ENCODE measurements at places on chromosomes 2 and 18.
A peak's percentile ranks its signal among the peaks of the same experiment; 100 is the strongest.

DNA sequence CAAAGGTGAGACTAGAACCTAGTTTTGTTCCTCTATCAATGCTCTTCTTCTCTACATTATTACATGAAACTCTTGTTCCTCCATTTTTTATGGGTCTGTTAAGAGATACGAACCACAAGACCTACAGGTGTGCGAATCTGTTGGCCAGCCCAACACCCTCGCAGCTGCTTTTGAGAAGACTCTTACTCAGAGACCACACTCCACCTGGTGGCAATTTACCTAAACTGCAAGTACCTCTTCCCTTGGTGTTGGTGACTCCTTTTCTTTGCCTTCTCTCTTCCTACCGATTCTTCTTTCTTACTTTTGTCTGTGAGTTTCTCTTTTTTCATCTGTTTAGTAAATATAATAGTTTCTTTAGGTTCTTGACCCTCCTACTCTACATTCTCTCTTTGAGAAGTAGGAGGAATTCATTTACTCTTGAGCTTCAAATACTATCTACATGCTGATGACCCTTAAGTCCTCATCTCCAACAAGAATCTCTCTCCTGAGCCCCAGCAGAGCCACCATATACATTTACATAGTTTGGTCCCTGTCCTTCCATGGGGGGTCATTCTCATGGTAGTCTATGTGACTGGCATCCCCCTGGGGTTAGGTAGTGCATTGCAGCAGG lies 81.8 kb upstream of the GAREM1 start:
- peak; percentile 65 for DNase-seq

DNA sequence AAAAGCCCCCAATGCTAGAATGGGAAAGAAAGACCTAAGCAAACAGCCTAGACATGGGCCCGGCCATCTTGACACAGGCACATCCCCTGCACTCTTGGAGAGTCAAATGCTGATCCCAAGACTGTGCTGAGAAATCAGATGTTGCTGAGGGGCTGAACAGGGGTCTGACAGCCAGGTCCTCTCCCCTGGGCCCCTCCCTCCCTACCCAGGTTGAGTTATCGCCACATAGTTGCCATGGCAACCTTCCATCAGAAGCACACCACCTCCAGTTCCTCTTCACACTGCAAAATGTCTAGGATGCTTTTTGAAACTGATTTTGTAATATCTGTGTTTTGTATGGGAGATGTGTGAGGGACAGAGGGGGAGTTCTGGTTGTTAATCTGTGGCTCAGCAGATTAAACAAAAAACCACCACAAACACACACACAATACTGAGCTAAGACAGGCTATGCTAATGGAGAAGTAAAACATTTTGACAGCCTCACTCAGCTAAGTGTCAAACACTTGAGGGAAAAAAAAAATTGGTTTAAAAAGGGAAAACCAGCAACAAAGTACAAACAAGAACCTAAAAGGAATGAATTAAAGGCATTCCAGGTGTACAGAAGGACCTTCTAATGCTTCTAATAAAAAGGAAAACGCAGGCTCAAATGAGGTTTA lies 88.2 kb downstream of the TMEM163 start:
- DNase-seq = no peak

DNA sequence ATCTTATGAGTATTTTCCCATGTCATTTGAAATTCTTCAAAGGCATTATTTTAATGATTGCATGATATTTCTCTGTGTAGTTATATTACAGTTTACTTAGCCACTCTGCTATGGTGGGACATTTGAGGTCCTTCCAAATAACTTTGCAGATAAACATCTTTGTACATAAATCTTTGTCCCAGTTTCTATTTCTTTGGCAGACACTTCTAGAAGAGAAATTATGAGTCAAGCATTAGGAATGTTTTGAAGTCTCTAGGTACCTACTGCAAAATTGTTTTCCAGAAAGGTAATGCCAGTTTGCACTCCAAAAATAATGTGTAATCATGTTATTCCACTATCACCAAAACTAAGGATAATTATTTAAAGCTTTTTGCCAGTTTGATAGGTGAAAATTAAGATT lies 149.7 kb downstream of the EN1 start:
- DNase-seq = no peak

DNA sequence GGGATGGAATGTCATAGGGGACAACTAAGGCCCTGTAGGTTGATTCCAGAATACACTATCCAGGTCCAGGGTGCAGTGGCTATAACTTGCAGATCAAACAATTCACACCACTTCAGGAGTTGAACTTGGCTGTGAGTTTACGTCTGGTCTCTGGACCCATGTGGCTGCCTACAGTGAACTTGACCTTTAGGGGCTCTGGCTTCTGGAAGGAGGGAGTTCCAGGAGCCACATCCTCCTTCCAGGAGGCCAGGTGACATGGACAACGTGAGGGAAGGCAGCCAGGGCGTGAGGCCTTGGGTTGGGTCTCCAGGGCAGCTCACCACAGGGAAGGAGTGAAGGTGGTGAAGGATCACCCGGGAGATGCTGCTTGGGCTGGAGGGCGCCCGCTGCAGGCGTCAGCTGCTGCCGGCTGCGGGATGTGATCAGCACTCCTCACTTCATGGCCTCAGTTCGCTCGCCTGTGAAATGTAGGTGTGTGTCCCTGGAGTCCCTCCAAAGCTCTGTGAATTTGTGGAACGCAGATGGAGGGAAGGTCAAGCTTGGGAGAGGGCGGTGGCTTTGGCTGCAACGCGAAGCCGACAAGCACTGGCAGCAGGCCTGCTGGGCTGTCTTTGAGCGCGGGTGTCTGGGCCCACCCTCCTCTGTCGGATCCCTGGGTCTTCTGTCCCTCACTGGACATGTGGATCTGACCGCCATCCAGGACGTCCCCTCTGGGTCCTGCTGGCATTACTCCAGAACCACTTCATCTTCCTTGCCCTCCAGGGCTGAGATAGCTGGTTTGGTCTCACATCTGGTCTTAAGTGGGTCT lies 146.5 kb downstream of the GLI2 start:
- DNase-seq = no peak

DNA sequence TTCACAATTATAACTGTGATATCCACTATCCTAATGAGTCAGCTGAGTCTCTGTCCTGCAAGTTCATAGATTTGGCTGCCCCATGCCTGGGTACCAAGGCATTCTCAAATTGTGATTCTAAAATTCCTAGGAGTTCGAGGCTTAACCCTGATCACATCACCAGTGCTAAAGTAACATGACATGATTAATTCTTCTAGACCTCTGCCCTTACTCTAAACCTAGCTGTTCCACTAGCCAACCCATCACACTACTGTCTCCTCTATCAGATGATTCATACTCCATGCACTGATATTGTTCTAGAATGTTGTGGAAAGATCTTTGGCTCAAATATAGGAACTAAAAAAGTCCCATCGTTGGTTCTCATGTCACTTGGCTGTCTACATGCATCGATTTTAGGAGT lies 487.6 kb downstream of the PIK3C3 start:
- DNase-seq = no peak

DNA sequence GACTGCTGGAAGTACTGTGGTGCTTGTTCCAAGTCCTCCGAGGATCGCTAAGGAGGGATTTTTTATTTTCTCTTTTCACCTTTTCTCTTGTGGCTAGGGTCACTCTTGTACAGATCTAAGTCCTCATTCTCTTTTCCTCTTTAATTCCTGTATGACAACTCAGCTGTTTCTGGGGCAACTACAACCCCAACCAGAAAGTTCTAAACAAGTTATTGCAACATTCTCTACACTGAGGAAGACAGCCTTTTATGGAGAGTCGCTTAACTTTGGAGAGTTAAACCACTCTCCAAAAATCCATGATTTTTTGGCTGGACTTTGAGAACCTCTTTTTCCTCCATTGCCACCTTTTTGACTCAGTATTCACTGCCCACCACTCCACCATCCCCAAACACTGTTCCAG lies 74.0 kb upstream of the SESTD1 start:
- DNase-seq = no peak

- no peak for DNase-seq
These were observed 127.3 kb upstream of the HDAC4 start for GRCh38 chr2:239528146-239528545.

- peak; percentile 63 for DNase-seq
These were observed 2.1 kb upstream of the MAP3K2 start for GRCh38 chr2:127389778-127390435.

DNA sequence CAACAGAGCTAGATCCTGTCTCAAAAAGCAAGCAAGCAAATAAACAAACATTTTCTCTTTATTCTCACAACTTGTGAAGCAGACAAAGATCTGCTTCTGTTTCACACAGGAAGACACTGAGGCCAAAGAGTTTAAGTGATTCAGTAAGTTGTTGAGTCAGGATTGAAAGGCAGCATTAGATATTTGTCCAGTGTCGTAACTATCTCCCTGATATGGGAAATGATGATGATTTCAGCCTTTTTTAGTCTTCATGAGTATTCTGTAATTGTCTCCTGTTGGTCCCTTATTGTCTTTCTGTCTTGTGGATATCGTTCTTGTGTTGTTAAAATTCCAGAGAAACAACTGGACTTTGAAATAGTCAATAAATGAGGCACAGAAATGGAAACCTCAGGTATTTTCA lies 59.6 kb downstream of the GATA6 start:
- no peak for DNase-seq

- DNase-seq = no peak
These were observed 406.1 kb upstream of the MEX3C start for GRCh38 chr18:51603551-51603950.

DNA sequence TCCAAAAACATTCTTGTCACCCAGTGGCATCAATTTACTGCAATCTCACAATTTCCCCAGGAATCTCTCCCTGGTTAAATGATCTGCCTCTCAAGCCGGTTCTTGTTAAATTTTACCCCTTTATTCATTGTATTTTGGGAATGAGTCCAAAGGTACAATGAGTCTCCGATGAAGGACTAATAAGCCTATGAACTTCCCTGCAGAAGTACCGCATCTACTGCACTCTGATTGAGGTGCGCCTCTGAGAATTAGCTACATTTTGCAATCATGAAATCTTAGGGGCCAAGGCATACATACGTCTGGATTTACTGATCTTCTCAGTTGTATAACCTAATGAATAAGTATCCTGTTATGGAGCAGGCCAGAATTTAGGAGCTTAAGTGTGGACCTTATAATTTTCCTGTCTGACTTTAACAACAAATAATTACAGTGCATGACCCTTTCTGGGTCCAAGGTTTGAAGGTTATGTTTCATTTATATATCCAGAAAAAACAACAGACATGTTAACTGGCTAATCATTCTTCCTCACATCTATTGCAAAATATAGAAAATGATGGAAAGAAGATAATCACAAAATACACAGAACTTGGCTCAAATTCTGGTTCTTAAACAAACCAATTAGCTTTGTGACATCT lies 261.8 kb upstream of the NRXN1 start:
- no peak for DNase-seq

DNA sequence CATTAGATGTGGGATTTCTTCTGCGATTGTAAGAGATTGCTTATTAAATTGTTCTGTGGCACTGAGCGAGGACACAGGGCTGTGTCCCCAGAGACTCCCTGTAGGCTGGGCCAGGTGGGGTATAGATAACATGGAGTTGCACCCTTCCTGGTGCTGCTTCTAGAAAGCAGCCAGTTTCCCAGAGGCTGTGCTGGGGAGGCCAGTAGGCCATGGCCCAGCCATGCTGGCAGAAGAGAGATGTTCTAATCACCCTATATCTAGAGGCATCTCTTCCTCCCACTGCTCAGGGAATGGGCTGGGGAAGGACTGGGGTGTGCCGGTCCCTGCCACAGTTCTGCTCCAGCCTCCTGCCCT lies 66.9 kb downstream of the HS1BP3 start:
- DNase-seq = no peak

DNA sequence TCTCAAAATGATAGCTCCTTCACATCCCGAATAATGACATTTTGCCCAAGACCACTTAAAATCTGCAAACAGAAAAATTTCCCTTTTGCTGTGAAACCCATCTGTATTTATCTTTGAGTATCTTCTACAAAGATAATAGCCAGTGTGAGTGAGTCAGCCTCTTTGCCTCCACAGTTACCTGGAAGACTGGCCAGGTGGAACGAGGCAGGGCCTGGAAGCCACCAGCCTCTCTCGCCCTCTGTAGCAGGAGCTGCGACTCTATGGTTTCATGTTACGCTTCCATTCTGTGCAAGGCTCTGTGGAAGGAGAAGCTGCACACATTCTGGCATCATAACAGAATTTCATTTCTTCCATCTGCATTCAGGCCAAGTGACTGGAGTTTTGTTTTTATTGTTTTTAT lies 9.5 kb downstream of the ELP2 start:
- no peak for DNase-seq

DNA sequence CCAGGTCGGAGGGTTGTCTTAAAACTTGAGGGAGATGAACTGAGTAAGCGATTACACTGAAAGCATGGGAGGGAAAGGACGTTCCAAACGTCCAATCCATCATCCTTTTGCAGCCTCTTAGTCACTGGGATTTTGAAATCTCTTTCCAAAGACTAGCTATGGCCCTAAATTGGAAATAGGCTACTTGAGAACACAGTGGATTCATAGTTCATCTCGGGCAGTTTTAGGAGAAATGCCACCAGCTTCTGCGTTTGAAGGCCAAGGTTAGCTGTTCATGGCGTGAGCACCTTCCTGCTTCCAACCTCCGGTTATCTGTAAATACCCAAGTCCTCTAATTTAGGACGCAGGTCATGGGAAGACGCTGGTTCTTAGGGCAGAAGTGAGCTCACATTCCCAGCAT lies 821 bp upstream of the EML6 start:
- DNase-seq = no peak

GRCh38 chr2:55364189-55365055 lies 55.2 kb downstream of the CCDC88A start:
- DNase-seq = no peak

GRCh38 chr2:62055724-62056336 lies 140.1 kb upstream of the B3GNT2 start:
- DNase-seq = no peak

- no peak for DNase-seq
These were observed 63.0 kb upstream of the DSC1 start for GRCh38 chr18:31225668-31226067.

GRCh38 chr2:6788614-6789013 lies 77.1 kb downstream of the CMPK2 start:
- DNase-seq = no peak

GRCh38 chr18:32439802-32440201 lies 30.9 kb downstream of the GAREM1 start:
- DNase-seq = no peak

DNA sequence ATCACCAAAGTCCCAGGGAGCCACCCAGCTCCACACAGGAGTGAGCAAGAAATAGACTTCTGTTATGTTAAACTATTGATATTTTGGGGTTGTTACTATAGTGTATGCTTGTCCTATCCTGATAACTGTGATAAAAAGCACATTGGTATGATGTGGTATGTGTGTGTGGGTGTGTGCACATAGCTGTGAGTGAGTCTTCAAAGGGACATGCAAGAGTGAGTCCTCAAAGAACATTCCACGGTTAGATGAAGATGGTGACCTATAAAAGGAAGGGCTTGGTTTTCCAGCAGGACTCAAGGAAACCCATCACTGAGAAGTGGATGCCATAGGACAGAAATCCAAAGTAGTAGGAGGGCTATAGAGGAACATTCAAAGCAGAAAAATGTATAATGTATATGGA lies 342.9 kb downstream of the TSN start:
- no peak for DNase-seq

DNA sequence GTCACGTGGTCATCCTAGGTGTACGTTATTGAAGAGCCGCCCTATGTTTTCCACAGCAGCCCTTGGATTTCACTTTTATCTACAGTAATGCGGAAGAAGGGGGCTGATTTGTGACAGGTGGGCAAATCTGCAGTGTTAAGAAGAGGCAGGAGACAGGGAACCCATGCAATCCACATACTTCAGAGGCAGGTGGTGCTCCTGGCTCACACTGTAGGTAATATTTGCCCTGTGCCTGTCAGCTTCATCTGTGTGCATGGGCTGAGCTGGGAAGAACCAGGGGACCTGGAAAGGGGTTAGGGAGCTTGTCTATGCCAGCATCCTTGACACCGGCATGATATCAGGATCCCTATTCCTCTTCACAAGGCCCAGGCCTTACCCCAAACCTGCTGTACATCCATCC lies 183.9 kb downstream of the SH3RF3 start:
- no peak for DNase-seq
